Stimulated activated CD4-positive, alpha-beta T cell treated with anti-CD3 and anti-CD28 coated beads, TNF-alpha, amount 100 ng/mL, for 4 hours (primary cell): ENCODE measurements at places on chromosomes 6 and 20.
A peak's percentile ranks its signal among the peaks of the same experiment; 100 is the strongest.

DNA sequence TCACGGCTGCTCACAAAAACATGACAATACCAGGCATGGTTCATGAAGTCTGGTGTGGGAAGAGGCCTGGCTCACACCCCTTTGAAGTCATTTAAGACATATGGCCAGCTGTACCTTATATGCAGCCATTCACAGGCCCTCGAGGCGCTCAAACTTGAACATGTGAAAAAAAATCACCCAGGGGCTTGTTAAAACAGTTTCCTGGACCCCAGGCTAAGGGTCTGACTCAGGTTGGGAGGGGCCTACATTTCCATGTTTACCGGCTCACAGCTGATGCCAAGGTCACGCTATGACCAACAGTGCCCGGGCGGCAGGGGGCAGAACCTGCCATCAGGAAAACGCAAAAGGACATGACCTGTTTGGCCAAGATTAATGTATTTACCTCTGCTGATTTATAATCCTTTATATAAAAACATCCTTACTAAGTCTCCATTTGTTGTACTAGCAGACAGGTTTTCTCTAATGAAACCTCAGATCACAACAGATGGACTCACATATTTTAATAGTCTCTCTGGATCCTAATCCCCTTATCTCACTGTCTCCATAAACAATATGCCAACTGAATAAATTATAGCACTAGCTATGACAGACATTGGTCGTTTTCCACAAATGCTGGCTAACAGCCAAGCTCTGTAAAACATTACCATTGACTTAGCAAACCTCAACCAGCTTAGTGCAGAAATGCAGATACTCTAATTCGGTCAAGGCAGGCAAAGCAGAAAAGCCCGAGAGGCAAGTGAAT lies 19.9 kb downstream of the EZR start:
- no peak for DNase-seq

DNA sequence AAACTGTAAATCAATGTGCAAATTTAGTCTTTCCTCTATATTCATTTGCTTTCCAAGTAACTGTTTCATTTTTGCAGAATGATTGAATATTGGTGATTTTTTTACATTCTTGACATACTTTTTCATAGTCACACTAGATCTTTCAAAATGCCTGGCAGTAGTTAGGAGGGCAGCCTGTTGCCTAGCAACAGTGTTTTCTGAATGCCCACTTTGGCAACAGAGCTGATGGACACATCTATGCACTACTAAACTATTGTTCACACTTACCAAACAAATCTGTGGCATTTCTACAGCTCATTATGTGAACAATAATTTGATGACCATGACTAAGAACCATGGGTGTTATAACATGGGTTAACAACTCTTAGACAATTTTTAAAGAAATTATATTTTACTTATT lies 438.0 kb upstream of the IMPG1 start:
- DNase-seq = no peak

GRCh38 chr6:100549406-100550167 lies 84.9 kb upstream of the SIM1 start:
- DNase-seq = no peak

- no peak for DNase-seq
These were observed 68.7 kb upstream of the CST7 start for GRCh38 chr20:24880356-24880755.

- peak; percentile 78 for DNase-seq
These were observed 636 bp downstream of the SUPT3H start for GRCh38 chr6:45377043-45377553.

DNA sequence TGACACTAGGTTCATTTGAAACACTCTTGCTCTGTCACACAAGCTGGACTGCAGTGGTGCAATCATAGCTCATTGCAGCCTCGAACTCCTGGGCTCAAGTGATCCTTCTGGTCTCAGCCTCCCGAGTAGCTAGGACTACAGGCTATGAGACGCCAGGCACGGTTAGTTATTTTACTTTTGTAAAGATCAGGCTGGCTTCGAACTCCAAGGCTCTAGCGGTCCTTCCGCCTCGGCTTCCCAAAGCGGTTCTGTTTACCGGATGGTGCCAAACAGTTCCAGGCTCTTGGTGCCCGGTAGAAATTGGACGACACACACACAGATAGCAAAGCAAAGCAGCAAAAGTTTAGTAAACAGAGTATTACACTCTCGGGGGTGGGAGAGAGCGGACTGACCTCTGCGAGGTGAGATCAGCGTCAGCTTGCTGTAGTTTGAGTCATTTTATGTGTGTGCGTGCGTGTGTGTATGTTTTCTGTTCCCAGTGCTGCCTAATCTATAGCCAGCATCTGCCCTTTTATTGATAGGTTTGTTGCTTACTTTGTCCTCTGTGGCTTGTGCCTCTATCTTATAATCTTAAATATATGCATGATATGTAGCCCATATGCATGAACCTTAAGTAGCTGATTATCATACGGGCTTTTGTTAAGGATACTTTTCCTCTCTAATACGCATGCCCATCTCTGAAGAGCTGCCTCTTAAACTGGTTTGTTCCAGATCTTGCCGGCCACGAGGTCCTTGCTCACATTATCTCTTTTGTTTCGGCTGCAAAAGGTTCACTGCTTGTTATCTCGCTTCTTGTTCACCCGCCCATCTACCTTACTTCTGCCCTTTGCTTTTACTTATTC lies 75.2 kb downstream of the OR2B2 start:
- DNase-seq = peak; percentile 19

- no peak for DNase-seq
These were observed 1.7 kb downstream of the PPP1R10 start for GRCh38 chr6:30615219-30615957.
